ENCODE measurements at places on chromosomes 3 and 15. TPM values are rescaled to one million over a fixed set of nuclear protein-coding genes. Genes with fewer than 3 reads are reported as not detected.
A peak's percentile ranks its signal among the peaks of the same experiment; 100 is the strongest.

DNA sequence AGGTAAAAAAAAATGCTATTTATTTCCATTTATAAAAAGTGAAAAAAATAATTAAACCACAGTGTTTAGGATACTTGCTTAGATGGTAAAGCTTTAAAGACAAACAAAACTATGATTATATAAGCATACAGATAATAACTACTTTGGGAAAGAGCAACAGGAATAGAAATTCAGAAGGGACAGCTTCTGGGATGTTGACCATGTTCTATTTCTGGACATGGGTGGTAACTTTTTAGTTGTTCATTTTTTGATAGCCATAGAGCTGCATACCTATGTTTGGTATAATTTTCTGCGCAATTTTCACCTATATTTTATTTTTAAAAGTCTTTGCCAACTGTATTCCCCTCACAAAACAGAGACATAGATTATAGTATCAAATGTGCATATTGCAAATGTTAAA lies 572.0 kb upstream of the NR2F2 start:
- no peaks in the 10 kb centered on the region for H3K36me3 ChIP-seq
- H3K27me3 ChIP-seq, result no peaks in the 10 kb centered on the region
- DNase-seq, result no peak

DNA sequence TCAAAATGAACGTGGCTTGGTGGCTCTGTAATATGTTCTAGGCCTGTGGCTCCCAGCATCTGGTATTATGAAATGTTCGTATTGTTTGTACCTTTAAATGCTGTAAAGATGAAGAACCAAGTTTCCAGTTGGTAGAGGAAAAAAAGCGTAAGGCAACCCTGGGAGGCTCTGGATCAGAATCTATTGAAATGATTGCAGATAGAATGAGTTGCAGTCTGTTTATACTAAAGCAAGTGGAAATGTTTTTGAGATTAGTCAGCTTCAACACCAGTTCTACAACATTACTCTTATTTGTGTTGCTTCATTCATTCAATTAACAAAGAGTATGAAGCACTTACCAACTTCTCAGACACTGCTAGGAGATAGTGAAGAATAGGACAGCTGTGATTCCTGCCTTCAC lies 5.3 kb downstream of the ARL6IP5 start:
- no peaks in the 10 kb centered on the region for H3K36me3 ChIP-seq
- peak; percentile 82 for DNase-seq
- peak overlapping the region; percentile 58 for H3K27ac ChIP-seq
- H3K4me3 ChIP-seq, result peak overlapping the region; percentile 19
- peaks cover 56% of the 10 kb centered on the region for H3K4me1 ChIP-seq

DNA sequence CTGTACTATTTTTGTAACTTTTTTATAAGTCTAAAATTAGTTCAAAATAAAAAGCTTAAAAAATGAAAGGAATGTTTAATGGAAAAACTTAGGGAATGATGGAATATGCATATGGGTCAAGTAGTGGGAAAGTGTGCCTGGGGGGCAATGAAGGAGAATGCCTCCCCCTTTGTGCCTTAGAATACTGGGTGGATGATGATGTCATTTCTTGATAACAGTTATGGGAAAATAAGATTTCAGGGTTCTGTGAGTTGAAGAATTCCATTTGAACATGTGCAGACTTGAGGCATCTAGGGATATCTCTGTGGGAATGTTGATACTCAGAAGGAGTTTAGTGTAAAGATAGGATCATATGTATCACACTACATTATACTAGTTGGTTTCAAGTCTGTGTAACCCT lies 13.8 kb downstream of the WDR93 start:
- H3K27me3 ChIP-seq, result no peaks in the 10 kb centered on the region
- no peak overlapping the region for H3K4me3 ChIP-seq
- H3K4me1 ChIP-seq, result no peaks in the 10 kb centered on the region
- no peak for DNase-seq

DNA sequence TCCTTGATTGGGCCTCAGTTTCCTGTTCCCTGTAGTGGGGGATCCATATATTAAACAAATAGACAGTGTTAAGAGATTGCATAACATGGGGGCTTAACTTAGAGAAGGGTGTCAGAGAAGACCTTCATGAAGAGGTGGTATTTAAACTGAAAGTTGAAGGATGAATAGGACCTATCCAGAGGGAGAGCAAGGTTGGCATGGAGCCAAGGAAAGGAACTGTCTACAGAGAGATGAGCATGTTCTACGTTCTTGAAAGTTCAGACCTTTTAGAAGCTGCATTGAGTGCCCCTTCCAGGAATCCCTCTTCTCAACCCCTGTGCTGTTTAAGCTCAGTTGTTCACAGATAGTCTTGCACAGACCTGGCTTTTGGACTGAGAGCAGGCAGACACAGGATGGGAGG lies 2.4 kb downstream of the HTD2 start:
- peaks cover 26% of the 10 kb centered on the region for H3K36me3 ChIP-seq
- no peak overlapping the region for H3K27ac ChIP-seq
- H3K4me1 ChIP-seq, result peaks cover 13% of the 10 kb centered on the region
- no peak overlapping the region for H3K4me3 ChIP-seq

GRCh38 chr3:13161021-13161759 lies 88.0 kb upstream of the IQSEC1 start:
- no peak overlapping the region for H3K27ac ChIP-seq
- H3K4me1 ChIP-seq, result no peaks in the 10 kb centered on the region
- no peak for DNase-seq
- H3K27me3 ChIP-seq, result peaks cover 5% of the 10 kb centered on the region
- no peak overlapping the region for H3K4me3 ChIP-seq

Gene HYKK
- total RNA-seq, result 3.9 TPM

Gene CCR8
- not detected for total RNA-seq

Gene STAB1
- total RNA-seq, result not detected

Gene PARP15
- total RNA-seq, result not detected

Gene NDN
- total RNA-seq, result 133 TPM

Gene SKOR1
- total RNA-seq, result 0.11 TPM
